ENCODE measurements at places on chromosomes 7 and 10.

DNA sequence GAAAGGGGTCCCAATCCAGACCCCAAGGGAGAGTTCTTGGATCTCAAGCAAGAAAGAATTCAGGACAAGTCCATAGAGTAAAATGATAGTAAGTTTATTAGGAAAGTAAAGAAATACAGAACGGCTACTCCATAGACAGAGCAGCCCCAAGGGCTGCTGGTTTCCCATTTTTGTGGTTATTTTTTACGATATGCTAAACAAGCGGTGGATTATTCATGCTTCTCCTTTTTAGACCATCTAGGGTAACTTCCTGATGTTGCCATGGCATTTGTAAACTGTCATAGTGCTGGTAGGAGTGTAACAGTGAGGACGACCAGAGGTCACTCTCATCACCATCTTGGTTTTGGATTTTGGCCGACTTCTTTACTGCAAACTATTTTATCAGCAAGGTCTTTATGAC is 1033.4 kb downstream of the SORCS3 start:
- DNase-seq, result no peak

- DNase-seq, result no peak
Measured at GRCh38 chr10:127619546-127620325, 70.6 kb downstream of the NPS start.

DNA sequence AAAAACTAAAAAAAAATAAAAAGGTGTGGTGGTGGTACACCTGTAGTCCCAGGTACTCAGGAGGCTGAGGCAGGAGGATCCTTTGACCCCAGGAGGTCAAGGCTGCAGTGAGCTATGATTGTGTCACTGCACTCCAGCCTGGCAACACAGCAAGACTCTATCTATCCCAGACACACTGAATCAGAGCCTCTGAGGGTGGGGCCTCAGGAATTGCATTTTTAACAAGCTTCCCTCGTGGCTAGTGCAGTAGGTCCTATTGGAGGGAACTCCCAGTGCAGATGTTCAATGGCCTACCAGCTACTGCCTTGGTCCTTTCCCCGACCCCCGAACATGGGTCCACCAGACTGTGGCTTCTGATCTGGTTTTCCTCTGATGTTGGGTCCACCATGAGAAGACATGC is 14.9 kb downstream of the STRA8 start:
- no peak for DNase-seq

DNA sequence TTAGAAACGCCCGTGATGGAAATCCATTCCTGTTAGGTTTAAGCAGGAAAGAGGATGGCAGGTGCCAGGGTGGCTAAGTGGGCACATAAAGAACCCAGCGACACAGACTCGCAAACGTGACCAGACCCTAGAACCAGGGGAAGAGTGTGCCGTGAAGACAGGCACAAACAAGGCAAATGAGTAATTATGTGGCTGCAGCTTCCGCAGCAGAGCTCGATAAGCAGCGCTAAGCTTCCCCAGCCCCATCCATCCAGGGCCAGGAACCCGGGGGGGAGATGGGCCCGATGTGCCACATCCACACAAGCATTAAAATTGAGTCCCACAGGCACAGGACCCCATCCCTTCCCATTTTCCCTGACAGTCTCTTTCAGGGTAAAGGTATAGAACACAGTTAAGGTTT is 14.0 kb upstream of the ZFAND2A start:
- DNase-seq, result no peak

GRCh38 chr7:117963264-117964197 is 90.3 kb upstream of the CTTNBP2 start:
- DNase-seq, result no peak

- DNase-seq, result no peak
Measured at GRCh38 chr10:107803546-107803945, 639.0 kb upstream of the SORCS1 start.

- DNase-seq, result peak; percentile 50
Measured at GRCh38 chr7:29194594-29195427, at the start of gene CHN2. CHN2 (plus strand) TSS chr7:29194775.

DNA sequence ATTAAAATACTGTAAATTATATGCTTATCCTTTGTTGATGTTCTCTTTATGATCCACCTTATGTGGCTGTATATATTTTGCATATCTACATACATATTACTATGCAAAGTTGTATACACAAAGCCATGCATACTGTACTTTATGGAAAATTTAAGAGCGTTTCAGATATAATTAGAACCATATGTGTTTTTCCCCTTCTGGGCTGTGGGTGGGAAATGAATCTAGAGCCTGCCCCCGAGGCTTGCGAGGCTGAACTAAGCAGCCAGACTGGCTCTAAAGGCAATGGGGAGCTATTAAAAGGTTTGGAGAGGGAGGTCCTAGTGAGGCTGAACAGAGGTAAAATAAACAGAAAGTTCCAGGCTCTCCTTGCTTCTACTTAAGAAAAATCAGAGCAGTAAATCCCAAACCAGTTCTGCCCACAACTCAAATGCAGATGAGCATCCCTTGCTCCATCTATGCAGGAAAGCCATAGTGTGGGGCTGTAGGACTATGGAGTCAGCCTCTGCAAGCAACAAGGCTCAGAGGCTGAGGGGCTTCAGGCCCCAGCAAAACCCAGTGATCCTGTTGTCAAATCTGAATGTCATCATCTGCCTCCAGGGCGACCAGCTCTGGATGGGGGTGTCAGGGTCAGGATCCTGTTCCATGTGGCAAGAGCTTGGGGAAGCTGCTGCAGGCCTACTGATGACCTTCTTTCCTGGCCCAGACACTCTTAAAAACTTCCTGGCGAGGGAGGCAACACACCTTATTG is 14.1 kb upstream of the DDIT4 start:
- DNase-seq, result no peak

GRCh38 chr7:157560258-157560654 is 223.5 kb downstream of the DNAJB6 start:
- no peak for DNase-seq

GRCh38 chr10:70536196-70536861 is 57.8 kb downstream of the PALD1 start:
- no peak for DNase-seq

Data from NCI-H1930 (cell line).